H9 (cell line): ENCODE measurements at places on chromosomes 1 and 21.

DNA sequence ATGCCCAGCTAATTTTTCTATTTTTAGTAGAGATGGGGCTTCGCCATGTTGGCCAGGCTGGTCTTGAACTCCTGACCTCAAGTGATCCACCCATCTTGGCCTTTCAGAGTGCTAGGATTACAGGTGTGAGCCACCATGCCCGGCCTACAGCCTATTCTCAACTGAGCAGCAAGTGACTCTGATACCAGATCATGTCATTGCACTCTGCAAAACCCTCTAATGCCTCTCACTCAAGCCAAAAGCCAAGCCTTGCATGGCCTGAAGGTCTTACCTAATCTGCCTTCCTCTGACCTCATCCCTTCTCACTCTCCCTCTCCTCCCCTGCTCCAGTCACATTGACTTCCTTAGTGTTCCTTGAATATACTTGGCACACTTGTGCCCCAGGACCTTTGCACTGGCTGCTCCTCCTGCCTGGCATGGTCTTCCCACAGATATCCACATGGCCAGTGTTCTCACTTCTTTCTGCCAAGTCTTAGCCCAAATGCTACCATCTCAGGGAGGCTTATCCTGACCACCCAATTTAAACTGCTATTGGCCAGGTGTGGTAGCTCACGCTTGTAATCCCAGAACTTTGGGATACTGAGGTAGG is 8.2 kb upstream of the ASAP3 start:
- no peak for DNase-seq

GRCh38 chr1:22801761-22802160 is 91.1 kb downstream of the EPHB2 start:
- peak; percentile 57 for DNase-seq

- DNase-seq, result no peak
Measured at GRCh38 chr1:221712776-221713431, 29.0 kb downstream of the DUSP10 start.

DNA sequence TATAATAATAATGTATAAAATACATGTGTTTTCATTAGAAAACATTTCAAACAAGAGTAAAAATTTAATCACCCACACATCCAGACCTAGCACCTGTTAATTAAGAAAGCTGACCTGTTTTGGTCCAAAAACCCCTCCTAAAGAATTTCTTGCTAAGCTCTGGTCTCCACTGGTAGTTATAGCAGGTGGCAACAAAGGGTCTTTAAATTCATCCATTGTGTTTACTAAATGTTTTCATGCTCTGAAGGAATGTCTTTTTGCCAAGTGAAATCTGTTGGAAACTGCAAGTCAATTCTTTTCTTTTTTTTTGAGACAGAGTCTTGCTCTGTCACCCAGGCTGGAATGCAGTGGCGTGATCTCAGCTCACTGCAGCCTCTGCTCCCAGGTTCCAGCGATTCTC is 141.1 kb downstream of the ESRRG start:
- DNase-seq, result no peak

DNA sequence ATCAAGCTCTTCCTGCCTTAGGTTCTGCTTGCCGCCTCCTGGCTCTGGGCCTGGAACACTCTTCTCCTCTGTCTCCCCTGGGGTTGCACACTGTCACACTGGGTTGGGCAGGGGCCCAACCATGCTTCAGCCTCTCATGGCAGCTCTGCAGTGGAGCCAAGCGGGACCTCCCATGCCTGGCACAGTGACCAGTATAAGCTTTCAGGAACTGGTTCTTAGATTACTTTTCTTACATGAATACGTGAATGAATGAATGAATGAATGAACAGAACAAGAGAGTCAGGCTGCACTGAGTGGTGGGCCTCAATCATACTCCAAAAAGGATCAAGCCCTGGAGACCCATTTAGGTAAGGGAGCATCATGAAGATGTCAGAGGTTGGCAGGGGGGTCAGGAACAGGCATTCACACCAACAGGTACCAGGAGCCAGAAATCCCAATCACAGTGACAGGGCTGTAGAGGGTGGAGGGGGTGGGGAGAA is 30.8 kb upstream of the TMEM125 start:
- no peak for DNase-seq

GRCh38 chr1:39877231-39877778 is 6.0 kb downstream of the TRIT1 start:
- no peak for DNase-seq

GRCh38 chr1:180909005-180909414 is 3.7 kb upstream of the KIAA1614 start:
- no peak for DNase-seq

- DNase-seq, result no peak
Measured at GRCh38 chr1:204087893-204088528, 15.1 kb downstream of the SOX13 start.

GRCh38 chr1:175895966-175896365 is 152.6 kb upstream of the TNR start:
- no peak for DNase-seq

DNA sequence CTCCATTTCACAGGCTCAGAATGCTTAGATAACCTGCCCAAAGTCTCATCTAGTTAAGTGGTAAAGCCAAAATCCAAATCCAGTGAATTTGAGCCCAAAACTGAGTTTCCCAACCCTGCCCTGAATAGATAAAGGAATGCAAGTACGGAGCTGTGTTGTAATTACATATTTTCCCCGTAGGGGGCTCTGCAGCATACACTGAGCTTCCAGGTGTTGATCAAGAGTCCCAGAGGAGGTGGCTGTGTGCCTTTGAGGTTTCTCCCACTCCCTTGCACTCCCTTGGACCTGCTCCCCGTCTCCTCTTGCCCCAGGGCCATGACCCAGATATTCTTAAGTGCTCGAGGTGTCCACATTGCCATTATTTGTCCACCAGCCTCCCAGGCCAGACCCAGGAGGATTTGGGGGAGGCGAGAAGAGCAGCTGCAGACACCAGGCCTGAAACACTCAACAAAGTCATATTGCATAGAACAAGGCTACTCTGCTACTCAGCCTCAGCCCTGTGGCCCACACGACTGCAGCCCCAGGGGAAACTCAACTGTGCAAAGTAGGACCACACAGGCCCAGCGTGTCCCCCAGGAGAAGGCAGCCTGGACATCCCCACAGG is 18.4 kb upstream of the LY9 start:
- DNase-seq, result peak; percentile 66

DNA sequence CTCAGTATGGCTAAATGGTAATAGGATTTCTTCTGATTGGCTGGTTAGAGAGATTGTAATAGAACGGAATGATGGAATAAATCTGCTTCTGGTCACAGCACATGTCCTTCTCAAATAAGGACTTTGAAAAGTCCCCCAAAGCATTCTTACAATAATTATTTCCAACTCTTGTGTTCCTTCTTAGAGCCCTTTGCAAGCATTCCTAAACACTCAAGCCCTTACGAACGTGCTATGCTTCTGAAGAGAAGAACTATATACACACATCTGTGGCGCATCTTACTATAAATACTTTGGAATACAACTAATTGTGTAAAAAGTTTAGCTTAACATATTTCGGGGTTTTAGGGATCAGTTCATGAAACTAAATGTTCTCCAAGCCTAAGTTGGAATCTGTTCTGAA is 25.6 kb downstream of the CLIC4 start:
- no peak for DNase-seq

- DNase-seq, result no peak
Measured at GRCh38 chr21:44955798-44956175, 16.0 kb downstream of the SLX9 start.

GRCh38 chr1:26138974-26139558 is 19.8 kb upstream of the FAM110D start:
- no peak for DNase-seq

- no peak for DNase-seq
Measured at GRCh38 chr1:176843352-176844297, 320.9 kb downstream of the ASTN1 start.

DNA sequence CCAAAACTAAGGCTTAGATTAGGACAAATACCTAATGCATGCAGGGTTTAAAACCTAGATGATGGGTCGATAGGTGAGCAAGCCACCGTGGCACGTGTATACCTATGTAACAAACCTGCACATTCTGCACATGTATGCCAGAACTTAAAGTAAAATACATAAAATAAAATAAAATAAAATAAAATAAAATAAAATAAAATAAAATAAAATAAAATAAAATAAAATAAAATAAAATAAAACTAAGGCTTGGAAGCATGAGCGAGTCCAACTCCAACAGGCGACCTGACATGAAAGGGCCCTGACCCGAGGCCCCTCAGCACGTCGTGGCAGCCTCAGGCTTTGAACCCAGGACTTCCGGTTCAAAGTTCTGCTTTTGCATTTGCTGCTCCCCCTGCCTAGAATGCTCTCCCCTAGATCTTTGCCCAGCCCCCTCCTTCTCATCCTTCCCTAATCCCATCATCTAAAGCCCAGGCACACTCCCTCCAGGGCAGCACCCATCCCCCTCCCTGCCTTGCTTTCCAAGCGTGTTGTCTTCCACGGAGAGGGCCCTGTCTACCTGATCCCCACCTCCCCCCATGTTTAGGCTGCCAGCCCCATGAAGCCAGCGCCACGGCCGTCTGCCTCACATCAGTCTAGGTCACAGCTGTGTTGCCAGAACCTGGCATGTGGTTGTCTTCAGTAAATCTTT is 64.3 kb downstream of the TAS1R2 start:
- DNase-seq, result no peak

DNA sequence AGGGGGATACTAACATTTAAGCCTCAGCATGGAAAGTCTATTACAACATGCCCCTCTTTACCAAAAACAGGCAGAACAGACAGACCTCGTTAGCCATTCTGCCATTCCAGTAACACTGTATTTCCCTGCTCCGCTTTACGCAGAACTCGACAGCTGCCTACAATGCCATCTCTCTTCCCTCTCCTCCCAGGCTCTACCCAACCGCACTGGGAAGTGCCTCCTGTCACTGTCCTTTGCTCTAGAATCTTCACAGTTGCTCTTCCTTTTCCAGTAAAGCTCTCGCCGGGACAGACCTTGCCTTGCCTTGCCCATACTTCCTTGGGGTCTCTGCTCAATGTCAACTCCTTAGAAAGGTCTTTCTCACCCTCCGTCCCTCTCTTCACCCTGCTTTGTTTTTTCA is 22.8 kb downstream of the COA6 start:
- DNase-seq, result no peak

DNA sequence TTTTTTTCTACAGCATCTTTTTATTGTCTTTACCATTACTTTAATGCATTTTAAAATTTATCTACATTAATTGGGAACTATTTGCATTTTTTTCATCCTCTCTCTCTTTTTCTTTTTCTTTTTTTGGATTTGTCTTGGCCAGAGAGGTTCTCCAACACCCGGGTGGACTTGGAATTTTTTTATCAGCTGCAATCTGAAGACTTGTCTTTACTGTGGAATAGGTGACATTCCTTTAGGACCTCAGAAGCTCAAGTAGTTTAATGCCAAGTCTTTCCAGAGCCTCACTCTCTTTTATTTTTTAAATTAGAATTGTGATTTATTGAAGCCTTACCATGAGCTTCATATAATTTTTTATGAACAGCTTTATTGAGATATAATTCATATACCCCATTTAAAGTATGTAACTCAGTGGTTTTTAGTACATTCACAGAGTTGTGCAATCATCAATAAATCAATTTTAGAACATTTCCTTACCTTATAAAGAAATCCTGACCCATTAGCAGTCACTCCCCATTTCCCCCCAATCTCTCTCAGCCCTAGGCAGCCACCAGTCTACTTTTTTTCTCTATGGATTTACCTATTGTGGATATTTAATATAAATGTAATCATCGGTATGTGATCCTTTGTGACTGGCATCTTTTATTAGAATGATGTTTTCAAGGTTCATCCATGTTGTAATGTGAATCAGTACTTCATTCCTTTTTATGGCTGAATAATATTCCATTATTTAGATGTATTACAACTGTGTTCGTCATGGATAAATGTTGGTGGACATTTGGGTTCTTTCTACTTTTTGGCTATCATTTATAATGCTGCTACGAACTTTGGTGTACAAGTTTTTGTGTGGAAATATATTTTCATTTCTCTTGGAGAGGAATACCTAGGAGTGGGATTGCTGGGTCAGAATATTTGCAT is 6.2 kb downstream of the TUFT1 start:
- DNase-seq, result no peak

- DNase-seq, result no peak
Measured at GRCh38 chr1:162200096-162200847, 130.8 kb downstream of the NOS1AP start.

GRCh38 chr1:175494950-175495349 is 248.4 kb downstream of the TNR start:
- no peak for DNase-seq
